Activated CD8-positive, alpha-beta memory T cell treated with anti-CD3 and anti-CD28 coated beads, Interleukin-2, amount 10 ng/mL, durations not matched to agents 7 days and 5 days (primary cell): ENCODE measurements at places on chromosomes 4 and X. TPM values are rescaled to one million over a fixed set of nuclear protein-coding genes. Genes with fewer than 3 reads are reported as not detected.

Gene NSG1
- 9.8 TPM for total RNA-seq

Gene TMEM150C
- not detected for total RNA-seq

GRCh38 chr4:114464726-114465272 is 133.8 kb upstream of the UGT8 start:
- no peaks in the 10 kb centered on the region for H3K36me3 ChIP-seq
- H3K27ac ChIP-seq, result no peak overlapping the region
- no peaks in the 10 kb centered on the region for H3K4me1 ChIP-seq
- DNase-seq, result no peak
- H3K27me3 ChIP-seq, result no peaks in the 10 kb centered on the region

GRCh38 chr4:119774840-119775239 is 146.2 kb upstream of the PDE5A start:
- no peaks in the 10 kb centered on the region for H3K27me3 ChIP-seq
- no peak overlapping the region for H3K27ac ChIP-seq
- no peaks in the 10 kb centered on the region for H3K36me3 ChIP-seq
- H3K4me1 ChIP-seq, result no peaks in the 10 kb centered on the region
- DNase-seq, result no peak

Gene RHOH
- 136 TPM for total RNA-seq

DNA sequence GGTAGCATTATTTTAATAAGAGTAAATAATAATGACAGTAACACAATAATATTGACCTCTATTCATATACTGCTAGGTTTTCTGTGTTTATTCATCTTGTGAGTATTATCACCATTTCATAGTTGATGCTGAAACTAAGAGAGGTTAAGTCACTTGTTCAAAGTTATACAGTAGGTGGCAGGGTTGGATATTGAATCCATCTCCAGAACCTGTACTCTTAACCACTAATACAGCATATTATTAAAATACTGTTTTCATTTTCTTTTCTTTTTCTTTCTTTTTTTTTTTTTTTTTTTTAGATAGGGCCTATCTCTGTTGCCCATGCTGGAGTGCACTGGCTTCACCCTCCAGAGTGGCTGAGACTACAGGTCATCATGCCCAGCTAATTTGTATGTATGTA is 7.1 kb upstream of the ELF2 start:
- H3K27me3 ChIP-seq, result peaks cover 26% of the 10 kb centered on the region
- H3K27ac ChIP-seq, result no peak overlapping the region
- DNase-seq, result no peak
- H3K4me1 ChIP-seq, result peaks cover 3% of the 10 kb centered on the region

- H3K36me3 ChIP-seq, result peaks cover 45% of the 10 kb centered on the region
- H3K27me3 ChIP-seq, result no peaks in the 10 kb centered on the region
- peak overlapping the region; percentile 99 for H3K27ac ChIP-seq
These were observed 3.0 kb upstream of the IRF2 start for GRCh38 chr4:184477201-184477999.

DNA sequence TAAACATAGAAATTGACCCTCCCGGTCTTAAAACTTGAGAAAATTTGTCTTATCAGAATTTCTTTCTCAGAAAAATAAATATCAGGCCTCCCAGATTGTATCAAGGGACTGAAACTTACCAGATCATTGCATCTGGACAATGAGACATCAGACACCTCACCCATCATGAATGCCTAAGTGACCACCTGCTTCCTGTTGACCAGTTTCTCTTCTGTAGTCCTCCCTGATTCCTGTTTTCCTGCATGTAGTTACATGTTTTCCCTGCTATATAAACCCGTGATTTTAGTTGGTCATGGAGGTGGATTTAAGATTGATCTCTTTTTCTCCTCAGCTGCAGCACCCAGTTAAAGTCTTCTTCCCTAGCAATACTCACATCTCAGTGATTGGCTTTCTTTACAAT is 548.1 kb downstream of the PPP4R3C start:
- no peaks in the 10 kb centered on the region for H3K27me3 ChIP-seq
- DNase-seq, result no peak
- no peaks in the 10 kb centered on the region for H3K36me3 ChIP-seq
- no peaks in the 10 kb centered on the region for H3K4me1 ChIP-seq
- no peak overlapping the region for H3K27ac ChIP-seq
- no peak overlapping the region for H3K4me3 ChIP-seq

- no peaks in the 10 kb centered on the region for H3K27me3 ChIP-seq
- no peak overlapping the region for H3K4me3 ChIP-seq
- H3K36me3 ChIP-seq, result no peaks in the 10 kb centered on the region
- H3K27ac ChIP-seq, result no peak overlapping the region
These were observed 2.6 kb downstream of the LHFPL1 start for GRCh38 chrX:112677167-112677566.

Gene BMPR1B
- total RNA-seq, result not detected
